ENCODE measurements at places on chromosomes 5 and 9.

DNA sequence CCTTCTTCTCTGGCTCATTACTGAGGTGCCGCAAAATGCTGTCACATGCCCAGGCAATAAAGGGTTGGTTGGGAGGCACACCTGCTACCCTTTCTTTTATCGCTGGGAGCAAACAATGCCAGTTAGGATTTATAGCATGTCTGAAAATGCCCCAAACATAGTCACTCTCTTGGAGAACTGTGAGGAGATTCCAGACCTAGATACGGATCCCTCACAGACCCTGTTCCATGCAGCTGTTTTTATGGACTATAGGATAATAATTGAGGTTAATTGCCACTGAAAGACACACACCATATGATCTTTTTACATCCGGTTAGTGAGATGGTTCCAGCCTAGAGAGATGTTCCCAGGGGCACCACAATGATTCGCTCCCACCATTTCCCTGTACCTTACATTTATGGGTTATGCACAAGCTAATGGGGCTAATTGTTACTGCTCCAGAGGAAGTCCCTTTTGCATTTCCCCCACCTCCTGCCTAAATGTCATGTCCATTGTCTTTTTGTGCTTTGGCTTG lies 318.1 kb downstream of the PIK3R1 start:
- no peak for DNase-seq

GRCh38 chr9:134666208-134666607 lies 24.6 kb downstream of the COL5A1 start:
- no peak for DNase-seq

DNA sequence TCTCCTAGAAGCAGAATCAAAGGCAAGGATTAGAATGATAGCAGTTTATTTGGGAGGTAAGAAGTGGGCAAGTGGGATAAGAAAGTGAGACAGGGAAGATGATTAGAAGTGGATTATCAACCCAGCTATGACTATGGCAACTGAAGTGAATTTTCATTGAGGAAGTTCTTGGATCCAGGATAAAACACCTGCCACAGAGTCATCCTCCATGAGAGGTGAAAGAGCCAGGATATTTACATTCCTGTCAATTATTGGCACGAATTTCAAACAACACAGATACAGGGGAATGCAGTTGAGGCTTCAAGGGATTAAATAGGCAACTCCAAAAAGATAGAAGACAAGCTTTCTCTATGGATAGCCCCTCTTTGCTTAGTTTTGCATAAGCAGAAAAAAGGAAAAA lies 31.8 kb upstream of the ZNF366 start:
- DNase-seq: no peak

DNA sequence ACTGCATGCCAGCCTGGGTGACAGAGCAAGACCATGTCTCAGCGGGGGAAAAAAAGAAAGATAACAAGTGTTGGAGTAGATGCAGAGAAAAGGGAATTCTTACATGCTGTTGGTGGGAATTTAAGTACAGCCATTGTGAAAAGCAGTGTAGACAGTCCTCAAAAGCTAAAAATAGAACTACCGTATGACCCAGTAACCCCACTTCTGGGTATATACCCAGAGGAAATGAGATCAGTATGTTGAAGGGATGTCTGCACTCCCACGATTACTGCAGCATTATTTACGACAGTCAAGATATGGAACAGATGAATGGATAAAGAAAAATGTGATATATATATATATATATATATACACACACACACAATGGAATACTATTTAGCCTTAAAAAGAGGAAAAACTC lies 225.3 kb upstream of the SLC24A2 start:
- DNase-seq: no peak

GRCh38 chr5:158739951-158740757 lies 359.6 kb downstream of the EBF1 start:
- no peak for DNase-seq

DNA sequence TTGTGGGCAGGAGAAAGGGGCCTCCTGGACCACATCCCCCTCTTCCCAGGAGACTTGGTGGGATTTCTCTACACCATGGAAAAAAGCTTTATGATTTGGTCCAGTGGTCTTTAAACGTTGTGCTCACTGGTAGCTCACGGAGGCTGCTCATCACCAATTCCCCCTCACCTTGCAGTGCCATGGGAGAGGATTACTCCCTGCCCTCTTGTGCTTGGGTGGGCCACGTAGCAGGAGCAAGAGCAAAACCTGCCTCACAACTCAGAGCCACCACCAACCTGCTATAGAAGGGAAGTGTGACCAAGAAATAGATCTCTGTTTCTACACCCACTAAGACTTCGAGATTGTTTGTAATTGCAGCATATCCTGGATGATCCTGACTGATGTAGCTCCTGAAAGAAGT lies 42.2 kb upstream of the N4BP3 start:
- DNase-seq: no peak

DNA sequence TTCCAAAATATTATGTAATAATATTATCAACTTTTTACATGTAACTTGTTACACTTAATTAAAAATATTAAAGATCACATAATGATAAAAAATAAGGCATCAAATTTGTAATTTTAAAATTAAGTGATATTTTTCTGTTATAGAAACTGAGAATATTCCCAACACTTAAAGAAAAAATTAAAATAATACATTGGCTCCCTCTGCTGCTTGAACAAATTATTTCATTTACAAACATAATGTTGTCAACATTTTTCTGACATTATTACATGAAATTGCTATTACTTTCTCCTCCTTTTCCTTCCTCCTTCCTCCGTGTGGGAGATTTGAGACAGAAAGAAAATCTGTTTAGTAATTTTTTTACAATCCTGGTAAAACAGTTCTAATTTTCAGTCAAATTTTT lies 42.3 kb downstream of the RNF180 start:
- peak; percentile 14 for DNase-seq

- no peak for DNase-seq
Measured at GRCh38 chr9:35706951-35707350, 17.2 kb upstream of the TPM2 start.

GRCh38 chr5:125049721-125050702 lies 303.6 kb upstream of the ZNF608 start:
- no peak for DNase-seq

GRCh38 chr5:59174248-59174844 lies 591.5 kb downstream of the RAB3C start:
- peak; percentile 23 for DNase-seq

DNA sequence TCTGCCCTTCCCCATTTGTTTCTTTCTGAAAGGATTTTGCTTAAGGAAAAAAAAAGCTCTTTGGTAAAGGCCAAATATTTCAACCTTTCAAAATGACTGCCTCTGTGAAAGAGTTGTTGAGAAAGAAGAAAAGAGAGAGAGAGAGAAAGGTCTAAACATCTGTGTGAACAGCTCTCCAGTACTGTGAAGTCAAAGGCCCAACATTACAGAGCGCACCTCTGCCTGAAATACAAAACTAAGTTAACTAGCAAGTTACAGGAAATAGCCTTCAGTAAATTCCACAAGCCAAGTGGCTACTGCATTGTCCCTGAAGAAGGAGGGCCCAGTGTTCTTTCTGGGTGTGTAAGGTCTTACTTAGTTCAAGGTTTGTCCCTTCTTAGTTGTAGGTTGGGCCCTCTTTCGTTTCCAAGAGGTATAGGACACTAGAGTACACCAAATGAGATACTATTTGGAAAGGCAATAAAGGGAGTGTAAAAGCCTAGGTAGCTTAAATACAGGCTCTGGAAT lies 104.4 kb downstream of the THBS4 start:
- no peak for DNase-seq

DNA sequence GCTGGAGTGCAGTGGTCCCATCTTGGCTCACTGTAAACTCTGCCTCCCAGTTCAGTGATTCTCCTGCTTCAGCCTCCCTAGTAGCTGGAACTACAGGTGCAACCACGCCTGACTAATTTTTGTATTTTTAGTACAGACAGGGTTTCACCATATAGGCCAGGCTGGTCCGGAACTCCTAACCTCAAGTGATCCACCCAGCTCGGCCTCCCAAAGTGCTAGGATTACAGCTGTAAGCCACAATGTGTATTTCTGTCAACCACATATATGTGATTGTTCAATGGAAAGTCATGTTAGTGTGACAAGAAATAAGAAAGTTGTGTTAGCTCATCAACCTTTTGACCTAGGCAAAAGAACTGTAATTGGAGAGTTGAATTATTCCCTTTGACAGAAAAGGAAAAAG lies 677.1 kb upstream of the CHD1 start:
- no peak for DNase-seq

- no peak for DNase-seq
Measured at GRCh38 chr5:40780199-40780598, 18.0 kb downstream of the PRKAA1 start.

DNA sequence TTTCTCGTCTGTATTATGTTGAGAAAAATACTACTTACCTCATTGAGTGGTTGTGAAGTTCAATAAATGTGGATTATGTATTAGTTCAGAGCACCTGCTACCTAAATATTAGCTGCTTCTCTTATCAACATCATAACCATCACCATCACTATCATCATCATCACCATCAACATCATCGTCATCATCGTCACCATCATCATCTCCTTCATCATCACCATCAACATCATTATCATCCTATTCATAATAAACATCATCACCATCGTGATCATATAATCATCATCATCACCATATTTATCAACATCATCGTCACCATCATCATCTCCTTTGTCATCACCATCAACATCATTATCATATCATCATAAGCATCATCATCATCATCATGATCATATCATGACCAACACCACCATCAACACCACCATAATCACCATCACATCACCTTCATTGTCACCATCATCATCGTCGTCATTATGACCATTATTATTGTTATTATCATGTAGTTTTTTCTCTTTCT lies 181.0 kb upstream of the ADCY2 start:
- no peak for DNase-seq

GRCh38 chr5:176560364-176560763 lies 11.2 kb downstream of the CDHR2 start:
- DNase-seq: no peak

GRCh38 chr9:88420227-88420626 lies 32.0 kb downstream of the SPIN1 start:
- DNase-seq: peak; percentile 14

- DNase-seq: no peak
Measured at GRCh38 chr5:38615981-38616451, 59.6 kb upstream of the LIFR start.

- DNase-seq: peak; percentile 60
Measured at GRCh38 chr9:89379508-89380115, 61.3 kb downstream of the SECISBP2 start.

DNA sequence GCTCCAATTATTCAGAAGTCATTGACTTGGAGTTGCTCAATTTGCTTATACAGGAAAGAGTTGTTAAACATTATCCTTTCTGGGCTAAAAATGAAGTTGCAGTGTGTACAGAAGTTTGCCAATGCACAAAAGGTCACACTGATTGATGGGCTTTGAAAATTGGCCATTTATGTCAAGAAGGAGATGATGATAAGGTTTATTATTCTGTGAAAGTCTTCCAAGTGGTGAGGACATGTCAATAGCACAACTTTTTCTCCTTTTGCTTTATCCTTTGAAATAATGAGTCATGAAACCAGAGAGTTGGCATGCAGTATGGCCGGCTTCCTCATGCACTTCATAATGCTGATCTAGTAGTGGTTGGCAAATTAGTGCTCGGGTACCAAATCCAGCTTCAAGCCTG lies 848.5 kb upstream of the WWC1 start:
- DNase-seq: no peak

DNA sequence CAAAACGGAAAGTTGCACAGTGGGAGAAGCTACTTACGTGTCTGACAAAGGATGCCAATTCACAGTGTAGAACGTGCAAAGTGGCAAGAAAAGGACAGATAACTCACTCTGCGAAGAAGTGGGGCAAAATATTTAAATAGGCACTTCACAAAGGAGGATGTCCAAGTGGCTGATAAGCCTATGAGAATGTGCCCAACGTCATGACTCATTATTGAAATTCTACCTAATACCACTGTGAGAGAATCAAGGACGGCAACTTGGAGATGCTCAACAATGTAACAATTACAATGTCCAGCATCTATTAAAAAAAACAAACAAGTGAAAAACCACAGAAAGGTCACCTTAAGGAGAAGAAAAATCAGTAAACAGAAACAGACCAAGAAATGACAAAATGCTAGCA lies 59.0 kb downstream of the NACC2 start:
- DNase-seq: no peak
